ENCODE measurements at places on chromosomes 7 and 10.

DNA sequence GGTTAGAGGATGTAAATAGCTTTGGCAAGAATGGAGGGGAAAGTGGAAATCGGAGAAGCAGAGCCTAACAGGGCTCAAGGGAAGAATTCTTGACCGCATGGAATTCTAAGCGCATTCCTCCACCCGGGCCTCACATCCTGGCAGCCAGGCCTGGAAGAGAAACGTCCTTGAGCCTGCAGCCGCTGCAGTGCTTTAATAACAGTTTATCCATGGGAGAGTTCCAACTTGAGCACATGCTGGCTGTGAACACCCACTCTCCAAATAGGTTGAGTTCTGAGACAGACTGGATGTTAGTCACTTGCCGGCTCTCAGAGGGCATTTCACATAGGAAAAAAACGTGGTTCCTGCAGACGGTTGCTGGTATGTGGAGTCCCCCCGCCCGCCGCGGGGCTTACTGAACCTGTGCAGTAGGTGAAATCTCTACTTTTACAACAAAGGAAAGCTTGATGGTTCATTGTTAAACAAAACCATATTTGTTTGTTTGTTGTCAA lies 61.4 kb upstream of the STEAP1B start:
- DNase-seq = peak; percentile 98

GRCh38 chr7:131555552-131556052 lies 826 bp downstream of the PODXL start:
- no peak for DNase-seq

DNA sequence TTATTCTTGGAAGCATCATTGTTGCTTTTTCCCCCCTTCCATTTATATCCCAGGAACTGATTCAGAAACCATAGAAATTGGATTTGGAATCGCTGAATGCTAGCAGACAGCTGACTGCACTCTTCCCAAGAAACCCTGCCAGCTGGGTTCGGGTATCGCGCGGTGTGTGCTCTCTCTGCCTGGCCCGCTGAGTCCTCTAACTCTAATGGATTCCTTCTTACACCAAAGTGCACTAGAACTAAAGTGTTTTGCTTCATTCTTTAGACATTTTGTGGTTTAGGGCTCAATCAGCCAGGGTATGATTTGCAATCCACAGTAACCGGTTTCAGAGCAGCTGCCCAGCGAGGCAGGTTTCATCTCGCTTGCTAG lies 92.2 kb downstream of the EGFR start:
- DNase-seq = peak; percentile 97

- peak; percentile 50 for DNase-seq
Measured at GRCh38 chr7:69787736-69788431, 189.6 kb downstream of the AUTS2 start.

- DNase-seq = peak; percentile 79
Measured at GRCh38 chr7:1810961-1811849, 141.1 kb downstream of the ELFN1 start.

DNA sequence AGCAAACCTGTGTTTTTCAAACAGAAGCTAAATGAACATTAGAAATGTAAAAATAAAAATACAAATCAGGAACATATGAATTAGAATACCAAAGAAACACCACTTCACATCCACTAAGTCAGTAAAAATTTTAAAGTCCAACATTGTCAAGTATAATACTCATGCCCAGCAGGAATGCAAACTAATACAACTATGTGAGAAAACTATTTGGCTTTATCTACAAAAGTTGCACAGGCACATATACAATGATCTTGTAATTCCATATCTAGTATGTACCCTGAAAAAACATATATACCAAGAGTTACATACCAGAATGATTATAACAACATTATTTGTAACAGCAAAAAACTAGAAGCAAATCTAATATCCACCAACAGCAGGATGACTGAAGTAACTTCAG lies 91.1 kb downstream of the RNF32 start:
- no peak for DNase-seq

Data from muscle of leg (tissue), 16 donors.